ENCODE measurements at places on chromosomes 16 and 17.

DNA sequence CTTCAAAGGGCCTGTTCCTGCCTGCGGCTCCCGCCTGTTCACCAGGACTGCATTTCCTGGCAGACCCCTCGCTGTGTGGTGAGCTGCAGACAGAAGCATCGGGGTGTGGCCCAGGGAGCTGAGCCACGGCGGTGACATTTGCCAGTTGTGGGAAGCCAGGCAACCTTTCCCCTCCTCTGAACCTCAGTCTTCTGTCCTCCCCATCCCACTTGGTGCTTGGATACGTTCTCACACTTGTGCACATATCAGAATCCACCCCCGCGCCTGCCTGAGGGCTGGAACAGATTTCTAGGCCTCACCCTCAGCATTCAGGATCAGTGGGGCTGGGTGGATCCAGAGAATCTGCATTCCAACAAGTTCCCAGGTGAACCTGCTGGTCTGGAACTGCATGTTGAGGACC, 63.5 kb downstream of the CRISPLD2 start:
- no peak for DNase-seq

DNA sequence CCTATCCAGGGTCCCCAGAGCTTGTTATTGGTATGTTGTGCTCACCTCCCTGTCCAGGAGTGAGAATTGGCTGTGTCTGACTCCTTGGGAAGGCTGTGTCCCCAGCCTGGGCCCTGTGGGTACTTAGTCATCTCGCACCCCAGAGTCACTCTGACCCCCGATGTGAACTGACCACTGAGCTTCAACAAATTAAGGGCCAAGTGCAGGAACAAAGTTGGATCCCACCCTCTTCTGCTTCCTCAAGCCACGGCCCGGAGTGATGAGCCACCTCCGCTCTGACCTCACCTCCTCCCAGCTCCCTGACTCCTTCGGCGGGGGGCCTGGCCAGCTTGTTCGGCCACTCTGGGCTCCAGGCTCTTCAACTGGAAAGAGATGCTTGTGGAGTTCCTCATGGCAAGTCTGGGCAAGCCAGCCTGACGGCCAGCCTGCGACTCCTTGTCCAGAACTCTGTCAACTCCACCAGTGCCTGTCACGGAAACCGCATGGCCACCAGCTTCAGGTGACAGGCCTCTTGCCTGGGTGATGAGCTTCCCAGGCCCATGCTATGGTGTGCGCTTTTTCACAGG, 22.3 kb upstream of the MPRIP start:
- no peak for DNase-seq

GRCh38 chr16:88922114-88922825, 54.7 kb downstream of the CBFA2T3 start:
- no peak for DNase-seq

DNA sequence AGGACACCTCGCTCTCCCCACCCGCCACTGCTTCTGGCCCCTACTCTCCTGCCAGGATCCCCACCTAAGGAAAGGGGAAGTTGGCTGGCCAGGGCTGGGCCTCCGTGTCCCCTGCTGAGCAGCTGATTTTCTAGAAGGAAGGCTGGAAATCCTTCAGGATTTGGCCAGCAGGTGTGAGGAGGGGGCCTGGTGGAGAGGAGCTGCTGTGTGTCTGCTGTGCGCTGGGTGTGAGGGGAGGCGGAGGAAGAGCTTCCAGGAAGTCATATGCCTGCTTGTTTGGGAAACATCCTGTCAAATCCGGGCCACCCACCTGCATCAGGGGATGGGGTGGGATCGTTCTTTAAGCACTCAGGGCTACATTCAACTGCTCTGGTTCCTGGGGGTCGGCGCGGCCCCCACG, 28.6 kb downstream of the TPSG1 start:
- DNase-seq: no peak

- DNase-seq: no peak
Observed at GRCh38 chr16:64977206-64977920, 144.5 kb downstream of the CDH11 start.

DNA sequence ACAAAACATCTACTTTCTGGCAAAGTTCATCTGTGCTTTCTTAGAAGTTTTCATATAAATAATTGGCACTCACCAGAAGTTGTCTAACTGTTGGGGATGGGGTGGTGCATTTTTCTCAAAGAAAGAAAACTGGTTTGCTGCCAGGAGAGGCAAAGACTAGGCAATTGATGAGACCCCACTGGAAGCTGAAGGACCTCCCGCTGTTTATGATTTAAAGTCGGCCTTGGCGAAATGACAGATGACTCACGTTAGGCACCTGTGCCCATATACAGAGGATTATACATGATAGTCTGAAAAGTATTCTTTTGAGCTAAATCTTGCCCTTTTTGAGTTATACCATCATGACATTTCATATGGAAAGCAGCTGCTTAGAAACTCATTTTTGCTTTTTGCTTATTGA, 193.0 kb upstream of the ZFHX3 start:
- no peak for DNase-seq

- no peak for DNase-seq
Observed at GRCh38 chr17:77513045-77513444, 372.3 kb downstream of the SEC14L1 start.

DNA sequence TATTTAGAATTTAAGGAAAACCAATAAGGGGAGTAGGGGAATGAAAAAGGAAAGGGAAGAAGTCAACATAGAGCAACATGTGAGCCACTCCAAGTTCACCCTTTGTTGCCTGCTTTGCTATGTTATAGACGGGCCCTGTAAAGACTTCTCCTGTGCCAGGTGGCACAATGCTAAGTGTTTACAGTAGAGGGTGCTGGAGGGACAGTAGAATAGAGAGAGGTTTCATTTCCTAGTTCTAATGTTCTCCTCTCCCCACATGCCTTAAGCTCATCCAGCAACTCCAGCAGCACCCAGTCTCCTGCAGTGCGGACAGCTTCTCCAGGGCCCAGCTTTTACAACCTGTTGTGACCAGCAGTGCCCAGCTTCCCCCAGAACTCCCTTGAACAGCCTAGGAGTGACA, 468.0 kb downstream of the HS3ST3B1 start:
- DNase-seq: no peak

DNA sequence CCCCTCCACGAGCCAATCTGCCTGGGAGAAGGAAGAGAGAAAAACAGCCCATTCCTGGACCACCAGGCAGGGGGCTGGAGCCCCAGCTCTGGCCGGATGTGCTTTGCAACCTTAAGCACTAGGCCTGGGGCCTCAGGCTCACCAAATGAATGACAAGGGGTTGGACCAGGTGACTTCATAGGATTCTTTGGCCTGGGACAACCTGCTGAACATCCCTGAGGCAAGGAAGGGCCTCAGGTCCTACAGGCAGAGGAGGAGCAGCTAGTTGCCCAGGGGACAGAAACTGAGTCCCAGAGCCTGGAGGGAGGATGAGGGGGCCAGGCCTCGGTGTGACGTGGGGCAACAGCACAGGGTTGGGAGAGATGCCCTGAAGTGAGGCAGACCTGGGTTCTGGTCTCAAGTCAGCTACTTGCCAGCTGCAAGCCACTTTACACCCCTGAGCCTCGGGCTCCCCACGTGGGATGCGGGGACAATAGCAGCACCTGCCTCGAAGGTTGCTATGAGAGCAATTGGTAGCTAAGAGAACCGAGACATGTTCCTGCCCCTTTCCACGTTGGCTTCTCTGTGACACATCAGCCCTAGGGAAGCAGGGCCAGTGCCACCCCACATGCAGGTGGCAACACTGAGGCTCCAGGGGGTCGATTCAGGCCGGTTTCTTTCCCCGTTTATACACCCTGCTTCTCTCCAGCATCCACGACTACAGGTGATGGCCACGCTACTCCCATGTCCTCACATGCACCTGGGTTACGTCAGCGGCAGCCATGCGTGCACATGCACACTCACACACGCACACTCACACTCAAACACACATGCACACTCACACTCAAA, 42.6 kb downstream of the CFAP20 start:
- DNase-seq: no peak

All from forelimb muscle (tissue), 1 donor.